Mammary epithelial cell (primary cell): ENCODE measurements at places on chromosomes 6 and 20. TPM values are rescaled to one million over a fixed set of nuclear protein-coding genes. Genes with fewer than 3 reads are reported as not detected.

- no peak for DNase-seq
Observed at GRCh38 chr20:41014561-41015088, 14.0 kb upstream of the TOP1 start.

GMEB2 gene
- polyA plus RNA-seq: 8.3 TPM

GRCh38 chr6:3687847-3688246 lies 63.7 kb downstream of the PXDC1 start:
- no peak for DNase-seq

PDSS2 gene
- 10.3 TPM for polyA plus RNA-seq

PNLDC1 gene
- polyA plus RNA-seq: not detected

DNAAF9 gene
- polyA plus RNA-seq: 7.0 TPM

DNA sequence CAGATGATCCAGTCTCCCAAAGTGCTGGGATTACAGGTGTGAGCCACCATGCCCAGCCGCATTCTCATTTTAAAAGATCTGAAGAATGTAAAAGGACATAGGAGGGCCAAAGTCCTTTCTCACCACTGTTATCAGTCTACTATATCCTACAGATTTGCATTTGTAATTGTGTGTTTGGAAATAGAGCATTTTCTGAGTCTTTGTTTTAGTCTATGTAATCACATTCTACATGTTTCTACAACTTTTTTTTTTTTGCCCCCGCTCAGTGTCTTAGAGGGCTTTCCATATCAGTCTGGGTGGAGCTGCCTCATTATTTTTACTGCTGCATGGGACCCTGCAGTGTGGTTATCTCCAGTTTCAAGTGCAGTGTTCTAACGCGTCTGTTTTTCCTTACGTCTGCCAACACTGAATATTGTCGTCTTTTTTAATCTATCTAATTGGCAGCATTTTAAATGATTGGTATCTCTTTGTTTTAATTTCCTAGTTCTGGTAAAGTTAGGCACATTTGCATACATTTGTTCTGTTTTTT lies 7.8 kb downstream of the CUL9 start:
- no peak for DNase-seq

DNA sequence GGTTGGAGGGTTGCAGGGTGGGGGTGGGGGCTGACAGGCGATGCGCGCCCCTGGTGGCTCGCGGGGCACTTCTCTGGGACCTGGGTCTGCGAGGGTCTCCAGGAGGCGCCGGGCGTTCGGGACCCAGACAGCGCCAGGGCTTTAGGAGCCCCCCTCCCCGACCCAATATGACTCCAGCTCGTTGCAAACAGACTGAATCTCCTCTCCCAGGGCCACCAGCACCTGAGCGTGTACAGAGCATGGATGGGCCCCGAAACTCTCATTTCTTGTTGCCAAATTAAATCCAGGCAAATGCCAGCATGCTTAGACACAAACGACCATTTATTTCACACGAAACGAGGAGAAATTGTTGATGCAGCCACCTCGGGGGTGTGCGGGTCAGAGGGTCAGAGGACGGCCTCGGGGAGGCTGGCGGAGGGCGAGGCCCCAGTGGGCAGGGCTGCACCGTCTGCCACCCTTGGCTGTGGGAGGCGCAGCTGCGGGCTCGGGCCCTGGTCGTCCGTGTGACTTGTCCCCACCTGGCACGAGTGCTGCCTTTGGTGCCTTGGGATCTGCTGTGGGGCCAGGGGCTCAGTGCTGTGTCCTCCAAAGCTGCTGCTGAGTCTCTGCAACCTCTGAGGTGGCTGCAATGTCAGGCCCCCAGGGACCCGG lies 20.9 kb upstream of the GATA5 start:
- DNase-seq: no peak

- DNase-seq: peak; percentile 0
Observed at GRCh38 chr6:85129881-85130280, 320.0 kb upstream of the NT5E start.

GRCh38 chr6:43781941-43782704 lies 12.1 kb downstream of the VEGFA start:
- DNase-seq: no peak

CAGE1 gene
- 0.01 TPM for polyA plus RNA-seq

DNA sequence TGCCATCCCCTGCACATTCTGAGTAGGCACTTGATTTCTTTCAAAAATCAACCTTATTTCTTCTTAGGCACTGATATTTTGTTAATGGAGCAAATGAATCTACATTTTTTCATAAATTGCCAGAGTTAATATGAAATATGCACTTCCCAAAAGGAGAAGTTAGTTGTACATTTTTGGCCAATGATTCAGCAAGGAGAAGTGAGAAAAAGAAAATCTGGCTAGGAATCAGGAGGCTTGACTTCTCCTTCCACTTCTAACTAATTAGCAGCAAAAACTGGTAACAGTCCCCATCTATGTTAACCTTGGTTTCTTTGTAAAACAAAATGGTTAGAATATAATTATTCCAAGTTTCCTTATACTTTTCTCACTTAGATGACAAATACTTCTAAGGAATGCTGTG lies 7.0 kb upstream of the DSE start:
- DNase-seq: no peak

DNA sequence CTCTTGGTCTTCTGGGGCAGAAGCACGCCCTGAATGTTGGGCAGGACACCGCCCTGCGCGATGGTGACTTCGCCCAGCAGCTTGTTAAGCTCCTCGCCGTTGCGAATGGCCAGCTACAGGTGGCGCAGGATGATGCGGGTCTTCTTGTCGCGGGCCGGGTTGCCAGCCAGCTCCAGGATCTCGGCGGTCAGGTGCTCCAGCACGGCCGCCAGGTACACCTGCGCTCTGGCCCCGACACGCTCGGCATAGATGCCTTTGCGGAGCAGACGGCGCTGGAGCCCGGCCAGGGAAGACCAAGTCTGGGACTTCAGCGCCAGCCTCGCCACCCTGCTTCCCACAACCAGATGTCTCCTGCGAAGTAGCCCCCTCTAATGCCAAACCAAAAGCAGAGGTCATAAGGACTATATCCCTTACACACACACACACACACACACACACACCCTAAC lies 8.0 kb upstream of the SLC17A3 start:
- DNase-seq: no peak

GRCh38 chr6:166786704-166787293 lies 159.7 kb upstream of the RPS6KA2 start:
- DNase-seq: peak; percentile 38

- DNase-seq: no peak
Observed at GRCh38 chr6:104728448-104728847, 131.3 kb downstream of the HACE1 start.

DNA sequence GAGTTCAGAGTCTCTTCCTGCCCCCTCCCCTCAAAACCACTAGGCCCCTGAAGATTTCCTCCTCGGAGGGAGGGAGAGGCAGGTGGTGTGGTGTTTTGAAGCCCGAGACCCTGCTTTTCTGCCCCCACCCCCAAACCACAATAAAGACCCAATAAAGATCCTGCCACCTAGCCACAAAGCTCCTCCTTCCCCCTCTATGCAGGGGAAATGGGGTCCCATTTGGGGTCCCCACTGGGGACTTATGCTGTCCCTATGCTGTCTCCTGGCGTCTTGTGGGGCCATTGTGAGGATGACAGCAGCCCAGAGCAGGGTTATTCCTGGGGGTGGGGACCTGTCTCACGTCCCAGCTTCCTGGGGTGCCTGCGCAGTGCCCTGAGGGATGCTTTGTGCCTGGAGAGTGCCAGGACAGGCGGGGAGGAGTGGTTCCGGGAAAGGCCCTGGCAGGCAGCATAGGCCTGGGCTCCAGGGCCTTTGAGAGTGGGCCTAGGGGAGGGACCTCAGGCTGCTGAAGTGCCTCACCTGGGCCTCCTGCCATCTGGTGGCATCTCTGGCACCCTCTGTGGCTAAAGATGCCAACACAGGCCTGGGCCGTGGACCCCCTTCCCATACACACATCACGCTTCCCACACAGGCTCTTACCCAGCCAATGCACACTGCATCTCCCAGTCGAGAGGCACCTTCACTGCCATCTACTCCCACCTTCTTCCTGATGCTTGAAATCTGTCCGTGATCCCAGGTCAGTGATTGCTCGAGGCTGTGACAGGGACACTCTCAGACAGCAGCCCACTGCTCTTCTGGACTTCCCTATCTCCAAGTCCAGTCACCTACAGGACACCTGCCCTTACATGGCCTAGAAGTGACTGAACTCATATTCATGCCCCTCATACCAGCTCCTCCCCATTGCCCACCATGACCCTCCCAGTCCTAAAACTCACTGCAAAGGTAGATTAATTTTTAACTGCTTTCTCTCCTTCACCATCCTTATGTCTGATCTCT lies 7.9 kb upstream of the ARMC12 start:
- peak; percentile 66 for DNase-seq

SNPH gene
- polyA plus RNA-seq: 0.71 TPM

MTHFD1L gene
- 34.1 TPM for polyA plus RNA-seq

DNA sequence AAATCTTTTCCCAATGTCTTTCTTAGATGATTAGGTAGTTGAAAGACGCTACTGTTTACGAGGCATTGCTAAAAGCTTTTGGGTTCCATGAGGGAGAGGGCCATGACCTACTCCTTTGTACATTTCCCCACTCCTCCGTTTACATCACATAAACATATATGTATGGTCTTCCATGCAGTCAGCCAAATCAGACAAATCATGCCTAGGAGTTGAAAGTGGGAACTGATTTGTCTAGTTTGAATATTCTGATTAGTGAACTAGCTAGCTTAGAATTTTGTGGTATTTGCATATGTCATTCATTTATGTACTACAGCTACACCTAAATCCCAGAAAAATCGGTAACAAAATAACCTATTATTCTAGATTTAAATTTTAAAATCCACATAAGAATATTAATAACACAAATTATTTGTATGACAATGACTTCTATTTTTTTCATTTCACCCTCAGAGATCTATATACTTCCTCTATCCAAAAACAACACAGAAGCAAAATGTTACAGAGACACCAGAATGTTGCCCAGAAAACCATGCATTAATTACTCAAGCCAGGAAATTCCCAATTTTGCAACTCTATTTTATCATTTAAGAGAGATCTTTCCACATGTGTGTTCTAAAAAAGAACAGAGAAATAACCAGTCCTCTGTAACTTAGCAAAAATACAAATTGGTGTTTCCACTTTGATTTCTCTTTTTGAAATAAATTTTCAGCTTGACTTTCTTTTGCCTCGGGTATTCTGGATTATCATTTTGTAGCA lies 231.9 kb downstream of the LAMA2 start:
- no peak for DNase-seq
